OCI-LY7 (cell line): ENCODE measurements at places on chromosomes 12 and 14.

- DNase-seq: no peak
These were observed 105.5 kb upstream of the PRB2 start for GRCh38 chr12:11500861-11501230.

GRCh38 chr12:5548152-5548943 lies 116.4 kb downstream of the NTF3 start:
- no peak for DNase-seq

GRCh38 chr14:104930526-104931303 lies 6.0 kb downstream of the PLD4 start:
- DNase-seq: no peak

- DNase-seq: no peak
These were observed 371.8 kb upstream of the PRICKLE1 start for GRCh38 chr12:42961395-42961794.

DNA sequence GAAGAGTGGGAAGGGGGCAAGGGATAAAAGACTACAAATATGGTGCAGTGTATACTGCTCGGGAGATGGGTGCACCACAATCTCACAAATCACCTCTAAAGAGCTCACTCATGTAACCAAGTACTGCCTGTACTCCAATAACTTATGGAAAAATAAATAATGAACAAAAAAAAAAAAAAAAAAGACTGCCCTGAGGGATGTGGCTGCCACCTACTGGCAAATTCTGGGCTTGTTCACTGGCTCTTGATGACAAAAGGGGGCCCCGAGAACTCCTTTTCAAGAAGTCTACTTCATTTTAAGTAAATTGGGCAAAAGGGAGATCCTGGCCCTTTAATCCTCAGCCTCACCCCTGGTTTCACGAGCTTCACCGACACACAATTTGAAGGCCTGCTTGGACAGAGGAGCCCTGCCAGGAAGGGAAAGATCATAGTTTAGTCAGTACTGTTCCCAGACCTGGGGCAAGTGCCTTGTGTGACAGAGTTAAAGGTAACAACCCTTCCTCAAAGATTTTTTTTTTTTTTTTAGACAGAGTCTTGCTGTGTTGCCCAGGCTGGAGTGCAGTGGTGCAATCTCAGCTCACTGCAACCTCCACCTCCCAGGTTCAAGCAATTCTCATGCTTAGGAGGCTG lies 26.1 kb upstream of the STAC3 start:
- peak; percentile 38 for DNase-seq

DNA sequence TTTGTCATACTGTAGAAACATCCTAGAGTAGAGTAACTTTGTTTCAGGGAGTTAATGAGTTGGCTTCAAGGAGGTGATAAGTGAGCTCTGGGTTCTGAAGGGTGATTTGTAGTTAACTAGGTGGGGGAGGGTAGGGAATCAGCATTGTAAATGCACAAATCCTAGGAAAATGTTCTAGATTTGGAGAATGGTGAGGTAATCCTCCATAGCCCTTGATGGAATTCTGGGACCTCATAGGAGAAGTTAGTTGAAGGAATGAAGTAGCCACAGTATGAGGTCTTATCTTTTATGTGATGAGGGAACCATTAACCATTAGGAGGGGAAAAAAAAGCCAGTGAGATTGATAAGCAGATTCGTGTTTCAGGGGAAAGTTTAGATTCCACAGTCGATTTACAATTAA lies 8.0 kb downstream of the CNOT2 start:
- DNase-seq: no peak

DNA sequence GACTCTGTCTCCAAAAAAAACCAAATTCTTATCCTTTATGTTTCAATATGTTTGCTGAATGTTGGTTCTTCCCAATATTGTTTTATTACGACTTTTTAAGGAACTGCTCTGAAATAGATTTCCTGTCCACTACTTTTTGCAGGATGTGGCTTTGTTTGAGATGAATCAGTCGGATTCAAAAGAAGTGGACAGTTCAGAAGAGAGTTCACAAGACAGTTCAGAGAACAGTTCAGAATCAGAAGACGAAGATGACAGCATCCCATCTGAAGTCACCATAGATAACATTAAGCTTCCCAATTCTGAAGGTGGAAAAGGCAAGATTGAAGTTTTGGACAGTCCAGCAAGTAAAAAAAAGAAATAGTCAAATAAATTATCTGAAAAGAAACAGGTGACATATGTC lies 8.2 kb downstream of the NOPCHAP1 start:
- DNase-seq: no peak

DNA sequence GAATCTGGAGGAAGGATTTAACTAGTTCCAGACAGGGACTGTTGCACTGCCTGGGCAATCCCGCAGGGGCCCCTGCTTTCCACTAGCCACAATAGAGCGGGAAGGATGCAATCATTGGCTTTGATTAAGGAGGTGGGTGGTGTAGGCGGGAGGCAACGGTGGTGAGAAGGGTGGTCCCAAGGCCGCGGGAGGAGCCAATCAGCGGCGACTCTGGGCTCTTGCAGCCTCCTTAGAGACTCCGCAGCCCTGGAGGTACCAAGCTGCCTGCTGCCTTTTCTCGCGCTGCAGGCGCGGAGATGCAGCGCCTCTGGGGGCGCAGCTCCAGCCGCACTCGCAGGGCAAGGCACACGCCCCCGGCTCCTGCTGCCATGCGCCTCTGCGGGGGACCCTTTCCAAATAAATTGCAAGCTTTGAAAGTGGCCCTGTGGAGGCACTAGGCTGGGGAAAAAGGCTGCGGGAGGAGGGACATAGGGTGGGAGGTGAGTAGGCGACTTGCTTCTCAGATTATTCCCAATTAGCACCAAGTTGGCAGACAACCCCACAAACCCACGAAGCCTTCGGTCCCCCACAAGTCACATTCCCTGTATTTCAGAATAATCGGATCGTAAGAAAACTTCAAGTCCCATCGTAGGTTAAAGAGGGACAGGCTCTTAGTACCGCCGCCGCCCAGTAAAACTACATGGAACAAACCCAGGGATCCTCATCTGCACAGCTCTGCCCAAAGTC lies 858 bp upstream of the KCNA1 start:
- no peak for DNase-seq

- no peak for DNase-seq
These were observed 210.4 kb downstream of the SPTSSA start for GRCh38 chr14:34251662-34252061.

DNA sequence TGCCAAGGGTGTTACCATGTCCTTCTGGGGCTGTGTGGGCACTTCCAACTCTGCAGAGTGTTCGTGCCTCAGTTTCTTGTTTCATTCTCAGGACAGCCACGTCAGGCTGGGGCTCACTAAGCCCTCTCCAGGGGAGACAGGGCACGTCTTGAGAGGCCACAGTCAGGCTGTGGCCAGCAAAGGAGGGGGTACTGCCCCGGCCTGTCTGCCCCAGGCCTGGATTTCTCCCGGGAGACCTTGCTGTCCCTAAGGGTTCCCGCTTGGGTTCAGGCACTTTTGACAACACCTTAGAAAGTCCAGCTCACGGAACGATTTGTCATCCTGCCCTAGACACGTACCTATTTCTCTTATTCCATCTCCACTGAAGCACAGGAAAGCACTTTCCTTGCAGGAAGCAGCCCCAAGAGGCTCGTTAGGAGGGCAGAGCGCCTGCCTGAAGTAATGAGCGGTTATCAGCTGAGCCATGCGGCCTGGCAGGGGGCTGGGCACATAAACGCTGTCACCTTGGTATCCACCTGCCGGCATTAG lies 290.4 kb upstream of the RTL1 start:
- DNase-seq: no peak

- DNase-seq: no peak
These were observed 168.8 kb upstream of the BCL2L14 start for GRCh38 chr12:11901701-11902524.

GRCh38 chr12:24853094-24853493 lies 95.8 kb downstream of the BCAT1 start:
- no peak for DNase-seq

DNA sequence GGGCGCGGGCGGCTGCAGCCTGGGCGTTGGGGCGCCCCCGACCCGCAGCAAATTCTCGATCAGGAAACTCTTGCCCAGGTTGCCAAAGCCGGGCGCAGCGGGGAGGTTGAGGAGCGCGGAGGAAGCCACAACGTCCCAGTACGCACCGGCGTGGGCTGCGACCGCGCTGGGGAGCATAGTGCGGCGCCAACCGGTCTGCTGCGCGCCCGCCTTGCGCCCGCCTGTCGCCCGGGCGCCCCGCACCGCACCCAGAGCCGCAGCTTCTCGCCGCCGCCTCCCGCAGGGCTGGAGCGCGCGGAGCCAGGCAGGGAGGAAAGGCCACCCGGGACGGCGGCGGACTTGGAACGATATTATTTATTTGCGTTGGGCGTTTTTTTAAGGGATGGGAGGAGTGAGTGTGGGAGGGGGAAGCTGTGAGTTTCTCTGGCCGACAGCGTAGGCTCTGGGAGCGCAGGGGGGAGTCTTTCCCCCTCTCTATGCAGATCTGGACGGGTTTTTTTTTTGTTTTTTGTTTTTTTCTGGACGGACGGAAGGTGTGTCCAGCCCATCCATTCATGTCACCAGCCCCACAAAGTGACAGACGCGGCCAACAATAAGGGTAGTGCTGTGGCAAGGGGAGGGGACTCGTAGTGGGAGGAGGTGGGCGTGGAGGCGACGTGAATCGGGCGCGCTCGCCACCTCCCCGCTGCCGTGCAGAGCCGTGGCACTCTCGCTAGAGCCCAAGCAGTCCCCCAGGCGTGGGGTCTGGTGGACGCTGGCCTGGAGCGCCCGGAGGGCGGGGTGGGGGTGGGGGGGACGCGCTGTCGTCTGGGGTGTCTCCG lies at the start of gene DBX2:
Gene DBX2 (minus strand): TSS at position 349 of the 821 bp plus-strand sequence. CDS start 172 bp downstream, at position 177.
- DNase-seq: no peak

- DNase-seq: no peak
These were observed 979.0 kb downstream of the TMTC2 start for GRCh38 chr12:83665634-83666218.

DNA sequence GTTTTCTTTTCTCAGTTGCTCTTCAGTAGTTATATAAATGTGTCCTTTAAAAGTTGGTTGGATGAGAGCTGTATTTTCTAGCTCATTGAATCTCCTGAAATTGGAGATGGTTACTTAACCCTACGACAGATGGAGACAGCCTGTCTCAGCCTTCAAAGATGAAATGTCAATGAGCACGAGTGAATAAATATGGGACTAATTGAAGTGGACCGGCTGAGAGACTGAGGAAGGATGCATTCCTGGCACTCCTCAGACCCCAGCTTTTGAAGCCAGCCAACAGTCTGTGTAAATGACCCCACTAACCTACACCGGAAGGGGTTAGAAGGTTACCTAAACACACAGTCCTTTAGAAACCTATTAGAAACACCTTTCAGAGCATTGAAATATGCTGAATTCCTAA lies 46.6 kb downstream of the PDZRN4 start:
- no peak for DNase-seq

GRCh38 chr14:43165651-43166050 lies 1341.4 kb downstream of the FSCB start:
- no peak for DNase-seq

- no peak for DNase-seq
These were observed 110.0 kb downstream of the EFCAB11 start for GRCh38 chr14:89844508-89844907.

GRCh38 chr14:78683206-78683605 lies 513.0 kb downstream of the NRXN3 start:
- no peak for DNase-seq

GRCh38 chr14:103748534-103748857 lies 32.9 kb downstream of the ZFYVE21 start:
- DNase-seq: peak; percentile 92

DNA sequence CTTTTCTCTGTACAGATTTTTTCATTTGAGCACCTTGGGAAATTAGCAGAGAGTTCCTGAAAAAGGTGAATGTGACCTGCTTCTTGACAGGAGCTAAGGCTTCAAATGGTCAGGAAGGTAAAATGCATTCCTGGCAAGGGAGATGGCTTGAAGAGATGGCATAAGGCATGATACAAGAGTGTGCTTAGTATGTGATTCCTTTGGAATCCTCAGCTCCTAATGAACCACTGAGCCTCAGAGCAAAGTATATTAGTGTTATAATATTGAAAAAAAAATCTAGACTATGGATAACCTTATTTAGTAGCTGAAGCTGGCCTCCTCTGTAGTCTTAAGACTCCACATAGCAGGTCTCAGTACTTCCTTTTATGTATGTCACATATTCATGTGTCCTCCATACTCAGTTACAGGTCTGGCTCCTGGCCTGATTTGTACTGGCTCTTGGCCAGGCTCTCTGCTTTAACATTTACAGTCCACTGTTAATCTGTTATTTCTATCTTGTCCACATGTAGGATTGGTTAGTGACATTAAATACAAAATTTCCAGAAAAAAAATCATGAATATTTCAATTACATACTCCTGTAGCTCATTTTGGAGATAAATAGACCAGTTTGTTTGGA lies 17.9 kb downstream of the TOGARAM1 start:
- no peak for DNase-seq

GRCh38 chr14:20855652-20856291 lies 35.4 kb upstream of the RNASE3 start:
- peak; percentile 61 for DNase-seq

- no peak for DNase-seq
These were observed 102.9 kb upstream of the RFLNA start for GRCh38 chr12:124191966-124192365.

- no peak for DNase-seq
These were observed 33.8 kb upstream of the GPATCH2L start for GRCh38 chr14:76117789-76118484.

DNA sequence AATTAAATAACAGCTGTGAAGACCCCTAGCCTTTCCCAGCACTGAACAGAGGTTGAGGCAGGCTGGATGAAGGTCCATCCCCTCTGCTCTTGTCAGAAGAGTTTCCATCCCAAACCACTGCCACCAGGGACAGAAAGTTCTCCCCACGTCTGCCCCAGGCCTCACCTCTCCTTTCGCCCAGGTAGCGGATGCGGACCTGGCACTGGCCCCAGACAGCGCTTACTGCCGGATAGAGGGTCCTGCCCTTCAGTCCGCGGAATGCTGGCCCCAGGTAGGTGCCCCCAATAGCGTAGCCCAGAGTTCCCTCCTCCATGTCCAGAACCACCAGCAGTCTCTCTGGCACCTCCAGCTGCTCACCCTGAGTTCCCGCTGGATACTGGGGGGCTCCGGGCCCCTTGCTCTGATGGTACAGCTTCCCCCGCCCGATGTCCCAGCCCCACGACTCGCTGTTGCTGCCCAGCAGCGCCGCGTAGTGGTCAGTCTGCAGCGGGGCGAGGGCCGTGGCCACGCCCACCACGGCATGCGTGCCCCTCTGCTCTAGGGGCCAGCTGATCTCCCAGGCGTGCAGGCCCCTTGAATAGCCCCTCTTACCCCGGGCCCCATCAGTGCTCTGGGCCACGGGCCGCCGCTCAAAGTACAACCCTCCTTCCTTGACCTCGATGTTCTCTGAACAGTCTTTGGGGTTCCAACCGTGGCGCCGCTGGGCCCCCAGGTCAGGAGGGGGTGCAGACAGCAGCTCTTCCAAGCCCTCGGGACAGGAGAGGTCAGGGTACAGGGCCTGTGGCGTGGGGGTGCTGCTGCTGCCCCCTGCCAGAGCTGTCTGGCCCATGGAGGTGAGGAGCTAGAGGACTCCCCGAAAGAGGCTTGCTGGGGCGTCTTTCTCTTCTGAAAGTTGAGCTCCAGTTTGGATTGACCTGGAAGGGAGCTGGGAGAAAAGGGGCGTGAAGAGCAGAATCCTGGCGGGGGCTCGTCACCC lies 742 bp downstream of the SPSB2 start:
- peak; percentile 87 for DNase-seq

- DNase-seq: peak; percentile 44
These were observed 16.4 kb upstream of the NCOR2 start for GRCh38 chr12:124583854-124584253.
